ENCODE measurements at places on chromosomes 2 and 18.

GRCh38 chr2:239273280-239274234, 127.3 kb downstream of the HDAC4 start:
- no peak for DNase-seq

- no peak for DNase-seq
Measured at GRCh38 chr18:8458546-8459215, 150.6 kb upstream of the RAB12 start.

- no peak for DNase-seq
Measured at GRCh38 chr18:3493501-3494244, 43.7 kb downstream of the TGIF1 start.

- no peak for DNase-seq
Measured at GRCh38 chr2:26363323-26363722, 16.7 kb upstream of the ADGRF3 start.

DNA sequence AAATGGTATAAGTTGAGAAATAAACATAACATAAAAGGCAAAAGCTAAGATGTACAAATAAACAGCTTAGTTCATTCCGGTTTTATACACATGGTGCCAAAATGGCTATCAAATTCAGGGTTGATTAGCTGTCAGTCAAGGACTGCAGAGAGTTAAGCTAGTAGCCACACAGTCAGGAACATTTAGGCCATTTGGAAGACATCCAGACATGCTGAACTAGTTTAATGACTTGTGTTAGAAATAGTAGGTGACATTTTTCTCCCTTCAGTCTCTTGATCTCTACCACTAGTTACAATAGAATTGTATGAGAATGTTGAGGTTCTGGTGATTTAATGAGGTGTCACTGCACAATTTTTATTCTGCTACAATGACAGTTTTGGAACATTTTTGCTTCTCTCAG, 394.4 kb upstream of the SPHKAP start:
- DNase-seq = no peak

DNA sequence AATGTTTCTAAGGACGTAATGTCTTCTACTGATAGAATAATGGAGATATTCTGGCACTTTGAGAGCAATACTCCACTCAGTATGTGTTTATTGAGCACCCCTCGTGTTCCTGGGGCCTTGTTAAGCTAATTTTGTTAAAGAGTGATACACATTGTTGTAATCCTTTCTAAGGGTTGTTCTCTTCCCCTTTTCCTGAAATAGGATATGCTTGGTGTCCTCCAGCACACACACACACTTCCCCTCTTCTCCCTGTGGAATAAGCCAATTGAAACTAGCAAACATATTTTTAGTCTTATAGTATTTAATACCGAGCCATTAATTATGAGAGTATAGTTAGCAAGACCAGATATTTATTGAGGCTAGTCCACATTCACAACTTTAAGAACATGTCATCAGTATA, 114.1 kb downstream of the CRIM1 start:
- no peak for DNase-seq

DNA sequence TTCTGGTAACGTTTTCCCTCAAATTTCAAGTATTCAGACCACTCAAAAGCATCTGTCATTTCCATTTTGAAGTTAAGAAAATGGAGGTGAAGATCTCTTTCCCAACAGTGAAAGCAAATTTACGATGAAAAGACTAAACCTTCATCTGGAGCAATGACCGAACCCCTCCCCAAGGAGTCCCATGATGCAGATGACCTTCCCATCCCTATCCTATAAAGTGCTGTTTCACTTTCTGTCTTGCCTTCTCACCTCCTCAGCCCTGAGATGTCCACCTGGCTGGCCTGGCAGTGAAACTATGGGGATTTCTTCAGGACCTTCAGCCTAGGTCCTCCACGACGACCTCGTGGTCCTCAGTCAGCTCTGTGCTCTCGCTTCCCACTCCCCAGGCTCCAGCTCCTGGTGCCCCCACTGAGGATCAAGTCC, 925 bp upstream of the NPC1 start:
- no peak for DNase-seq

GRCh38 chr18:34514238-34514637, 195.9 kb upstream of the DTNA start:
- DNase-seq = no peak

GRCh38 chr18:11980163-11980493, 1.2 kb upstream of the IMPA2 start:
- no peak for DNase-seq
